Left hindlimb (tissue), 1 donor: ENCODE measurements at places on chromosomes 6 and 20.
A peak's percentile ranks its signal among the peaks of the same experiment; 100 is the strongest.

DNA sequence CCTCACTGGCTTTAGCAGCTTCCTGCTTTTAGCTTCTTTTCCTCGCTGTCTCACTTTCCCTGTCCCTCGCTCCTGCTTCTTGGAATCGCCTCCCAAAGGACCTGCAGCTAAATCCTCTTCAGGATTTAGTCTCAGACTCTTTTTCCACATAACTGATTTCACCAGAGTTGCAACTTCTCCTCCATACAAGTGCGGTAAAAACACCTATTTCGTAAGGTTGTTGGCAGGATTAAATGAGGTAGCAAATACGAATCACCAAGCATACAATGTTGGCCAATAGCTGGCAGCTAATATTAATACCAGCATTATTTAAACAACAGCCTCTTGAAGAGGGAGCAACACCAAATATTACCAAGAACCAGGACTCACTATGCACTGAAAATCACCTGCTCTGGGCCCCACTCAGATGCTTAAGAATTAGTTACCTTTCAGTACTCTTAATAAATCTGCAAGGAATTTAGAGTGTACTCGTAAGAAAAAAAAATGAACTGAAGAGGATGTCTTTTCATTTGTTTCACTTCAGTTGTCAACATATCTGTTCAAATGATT lies 123.0 kb downstream of the DTNBP1 start:
- DNase-seq: no peak

DNA sequence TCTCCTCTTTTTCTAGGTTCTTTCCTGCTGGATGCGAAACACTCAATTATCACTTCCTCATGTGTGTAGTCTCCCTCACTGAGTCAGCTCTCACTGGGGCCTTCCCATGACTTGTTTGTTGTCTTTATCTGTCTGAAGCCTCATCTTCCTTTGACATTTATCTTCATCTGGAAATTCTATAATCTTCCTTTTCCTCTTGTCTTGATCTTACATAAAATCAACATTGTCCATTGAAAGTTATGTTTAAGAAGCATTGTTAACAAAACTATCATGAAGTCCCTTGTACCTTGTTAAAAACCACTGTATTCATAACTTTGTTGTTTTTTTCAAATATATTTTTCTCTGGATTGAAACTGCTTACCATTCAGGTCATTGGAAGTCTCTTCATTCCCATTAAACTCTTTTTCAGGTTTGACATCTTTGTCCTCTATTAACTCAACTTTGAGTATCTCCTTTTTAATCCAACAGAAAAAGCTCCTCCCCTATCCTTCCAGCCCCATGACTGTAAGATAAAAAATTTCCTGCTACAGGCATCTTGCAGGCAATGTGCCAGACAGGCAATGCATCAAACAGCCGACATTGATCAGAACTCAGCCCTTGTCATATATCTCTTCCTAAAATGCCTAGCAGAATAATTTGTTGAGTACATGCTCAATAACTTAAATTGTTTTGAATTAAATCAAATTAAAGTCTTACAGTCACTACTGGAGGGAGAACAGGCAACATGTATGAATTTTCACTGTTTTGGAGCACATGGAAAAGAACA lies 34.8 kb downstream of the MYLIP start:
- no peak for DNase-seq

DNA sequence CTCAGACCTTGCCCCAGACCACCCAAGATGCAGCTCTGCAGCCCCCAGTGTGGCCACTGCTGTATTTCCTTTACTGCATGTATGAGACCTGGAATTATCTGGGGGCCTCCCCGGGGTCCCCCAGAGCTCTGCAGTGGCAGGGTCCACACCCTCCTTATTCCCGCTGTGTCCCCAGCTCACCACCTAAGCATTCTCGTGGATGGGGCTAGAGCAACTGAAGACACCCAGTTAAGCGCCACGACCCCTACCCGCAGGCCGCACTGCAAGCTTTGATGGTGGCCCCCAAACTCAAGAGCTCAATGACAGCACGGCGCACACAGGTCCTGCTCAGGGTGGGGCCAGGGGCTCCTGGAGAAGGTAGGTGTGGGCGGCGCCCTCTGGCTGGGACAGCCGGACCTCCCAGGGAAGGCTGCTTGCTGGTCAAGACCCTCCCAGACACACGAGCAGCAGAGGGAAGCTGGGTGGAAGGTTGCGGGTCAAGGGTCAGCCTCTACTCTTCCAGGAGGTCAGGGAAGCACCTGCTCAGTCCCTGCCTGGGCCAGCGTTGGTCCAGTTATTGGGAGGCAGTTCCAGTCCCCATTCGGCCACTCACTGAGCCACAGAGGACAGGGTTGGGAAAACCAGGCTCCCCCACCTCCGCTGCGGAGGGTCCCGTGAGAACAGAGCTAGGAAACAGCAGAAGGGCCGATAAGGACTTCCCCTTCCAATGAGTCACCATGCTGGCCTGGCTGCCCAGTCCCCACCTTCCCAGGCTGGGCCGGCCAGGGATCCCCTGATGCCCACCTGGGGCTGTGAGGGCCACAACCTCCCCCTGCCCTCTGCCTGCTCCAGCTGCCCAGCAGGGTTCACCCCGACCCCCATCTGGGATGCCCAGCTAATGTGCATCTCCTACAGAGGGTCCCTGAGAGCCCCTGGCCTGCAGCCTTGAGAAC lies 2.9 kb downstream of the LAMA5 start:
- peak; percentile 43 for DNase-seq

GRCh38 chr6:3336066-3336786 lies 77.5 kb downstream of the PSMG4 start:
- DNase-seq: no peak

GRCh38 chr6:137874204-137875057 lies 7.4 kb downstream of the TNFAIP3 start:
- no peak for DNase-seq

DNA sequence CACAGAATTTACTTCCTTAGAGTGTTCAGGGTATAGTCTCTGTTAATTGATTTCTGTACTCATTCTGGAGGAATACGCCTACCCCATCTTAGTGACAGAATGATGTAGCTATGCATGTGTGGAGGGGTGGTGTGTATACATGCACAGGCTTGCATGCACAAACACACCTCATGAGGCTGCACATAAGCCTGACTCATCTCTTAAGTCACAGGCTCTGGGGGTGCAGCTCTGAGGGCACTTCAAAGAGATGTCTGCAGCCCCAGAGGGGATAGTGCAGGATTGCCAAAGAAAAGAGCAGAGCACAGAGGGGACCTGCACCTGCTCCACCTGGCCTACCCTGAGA lies 24.6 kb downstream of the TBX18 start:
- DNase-seq: no peak
